ENCODE measurements at places on chromosomes 7 and 10.

DNA sequence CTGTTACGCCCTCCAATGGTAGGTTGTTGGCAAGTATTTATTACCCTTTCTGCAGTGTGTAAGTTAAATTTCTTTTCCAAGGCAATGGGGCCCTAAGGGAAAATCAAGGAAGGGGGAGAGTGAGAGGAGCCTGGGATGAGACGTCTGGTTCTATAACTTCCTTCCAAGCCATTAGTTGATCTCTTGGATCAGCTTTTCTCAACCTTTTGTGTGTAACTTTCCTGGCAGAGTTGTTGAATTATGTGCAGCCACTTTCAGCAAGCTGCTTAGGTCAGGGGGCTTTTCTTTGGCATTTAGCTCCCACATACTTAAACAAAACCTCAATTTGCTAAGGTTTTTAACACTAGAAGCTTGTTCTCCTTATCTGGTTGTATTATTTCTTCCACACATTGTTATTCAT is 127.1 kb downstream of the NXPH1 start:
- no peak for DNase-seq

DNA sequence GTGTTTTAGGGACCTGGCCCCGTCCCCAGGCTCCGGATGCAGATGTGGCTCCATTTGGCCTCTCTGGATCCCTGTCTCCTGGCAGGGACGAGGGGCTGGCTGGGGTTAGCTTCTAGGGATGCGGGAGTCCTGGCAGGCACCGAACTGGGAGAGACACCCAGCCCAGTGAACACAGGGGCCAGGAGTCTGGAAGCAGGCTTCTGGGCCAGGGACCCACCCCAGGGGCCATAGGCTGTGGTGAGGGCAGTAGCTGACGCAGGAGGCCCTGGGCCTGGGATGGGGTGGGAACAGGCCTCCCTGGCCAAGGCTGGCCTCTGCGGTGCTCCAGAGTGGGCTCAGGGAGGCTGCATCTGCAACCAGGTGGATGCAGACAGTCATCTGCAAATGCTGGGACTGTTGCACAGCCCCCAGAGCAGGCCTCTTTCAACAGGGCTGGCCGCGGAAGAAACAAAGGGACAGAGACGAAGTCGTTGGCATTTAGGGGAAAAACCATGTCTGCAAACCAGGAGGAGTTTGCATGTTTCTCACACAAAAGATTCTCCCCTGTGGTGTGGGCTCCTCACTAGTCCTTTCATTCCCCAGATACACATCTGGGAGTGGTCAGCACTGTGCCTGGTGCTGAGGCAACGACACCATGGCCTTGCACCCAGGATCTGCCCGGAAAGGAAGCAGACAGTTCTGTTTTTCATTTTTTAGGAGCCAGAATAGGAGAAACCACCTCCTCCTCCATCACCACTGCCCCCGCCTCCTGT is 36.4 kb upstream of the ZNF488 start:
- DNase-seq = no peak

- no peak for DNase-seq
Observed at GRCh38 chr7:128025380-128025779, 5.9 kb downstream of the LRRC4 start.

DNA sequence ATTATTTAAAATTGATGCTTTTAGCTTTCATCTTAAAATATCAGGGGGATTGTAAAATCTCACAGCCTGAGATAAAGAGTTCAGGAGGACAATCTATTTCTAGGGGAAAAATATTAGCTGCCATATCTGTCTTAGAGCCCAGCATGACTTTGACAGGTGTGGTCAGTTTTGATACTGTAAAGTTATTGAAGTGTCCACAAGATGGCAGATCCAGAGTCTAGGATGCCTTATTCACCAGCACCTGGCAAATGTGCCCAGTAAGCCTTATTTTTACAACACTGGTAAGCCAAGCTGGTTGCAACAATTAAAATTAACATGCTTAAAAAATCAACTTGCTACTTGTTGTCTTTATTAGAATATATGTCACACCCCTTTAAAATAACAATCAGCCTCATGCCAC is 579.3 kb downstream of the SH2D4B start:
- DNase-seq = no peak

DNA sequence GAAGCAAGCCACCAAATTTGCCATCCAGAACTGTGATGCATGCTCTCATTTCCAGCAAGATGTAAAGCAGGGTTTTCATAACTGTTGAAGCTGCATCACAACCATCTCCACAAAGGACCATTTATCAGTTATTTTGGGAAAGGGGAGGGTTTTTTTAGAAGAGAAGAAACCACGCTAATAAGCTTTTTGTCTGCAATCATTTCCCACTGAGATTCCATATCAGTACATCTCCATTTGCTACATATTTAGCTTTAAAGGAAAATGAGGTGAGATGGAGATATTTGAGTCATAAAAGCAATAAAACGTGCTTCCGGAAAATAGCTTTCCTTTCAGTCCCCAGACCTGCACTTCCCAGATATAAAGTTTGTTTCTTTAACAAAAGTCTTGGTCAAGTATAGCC is 258.2 kb downstream of the FRMD4A start:
- DNase-seq = no peak

GRCh38 chr10:48556065-48556464 is 48.8 kb downstream of the ARHGAP22 start:
- DNase-seq = no peak

GRCh38 chr7:91198371-91198770 is 65.9 kb upstream of the FZD1 start:
- no peak for DNase-seq

- no peak for DNase-seq
Observed at GRCh38 chr10:79385804-79386531, 38.7 kb downstream of the PPIF start.

- peak; percentile 37 for DNase-seq
Observed at GRCh38 chr7:98733036-98733435, 116.0 kb downstream of the NPTX2 start.

GRCh38 chr10:15640536-15641085 is 79.1 kb downstream of the ITGA8 start:
- no peak for DNase-seq

DNA sequence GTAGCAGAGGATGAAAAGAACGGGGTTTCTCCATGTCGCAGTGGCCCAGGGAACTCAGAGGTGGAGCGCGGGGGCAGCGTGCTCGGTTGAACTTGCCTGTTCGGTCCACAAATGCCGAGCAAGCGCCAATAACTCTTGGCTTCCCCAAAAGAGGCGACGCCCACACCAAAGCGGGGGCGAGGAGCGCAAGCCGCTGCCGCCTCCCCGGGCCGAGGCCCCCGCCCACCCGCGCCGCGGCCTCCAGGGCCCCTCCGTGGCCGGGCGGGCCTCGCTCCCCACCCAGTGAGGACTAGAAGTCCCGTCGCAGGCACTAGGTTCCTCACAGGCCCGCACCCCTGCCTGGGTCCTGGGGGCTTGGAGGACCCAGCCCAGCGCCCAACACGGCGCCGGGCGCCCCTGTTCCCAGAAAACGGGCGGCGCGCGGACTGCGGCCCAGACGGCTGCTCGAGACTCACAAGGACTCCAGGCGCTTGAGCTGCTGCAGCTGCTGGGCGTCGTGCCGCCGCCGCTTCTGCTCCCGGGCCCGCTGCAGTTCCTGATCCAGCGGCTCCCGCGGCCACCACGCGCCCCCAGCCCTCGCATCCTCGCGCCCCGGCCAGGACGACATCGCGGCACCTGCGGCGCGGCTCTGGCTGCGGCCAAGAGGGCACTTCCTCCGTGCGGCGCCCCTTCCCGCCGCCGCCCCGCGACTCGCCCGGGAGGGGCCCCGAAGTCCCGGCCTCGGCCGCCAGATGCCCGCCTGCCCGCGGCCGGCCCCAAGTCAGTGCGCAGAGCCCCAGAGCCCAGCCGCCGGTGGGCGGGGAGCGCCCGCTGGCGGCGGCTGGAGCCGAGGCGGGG is 14.6 kb upstream of the FKBP9 start:
- peak; percentile 67 for DNase-seq

- DNase-seq = no peak
Observed at GRCh38 chr10:102832248-102832647, 5.0 kb downstream of the CYP17A1 start.

DNA sequence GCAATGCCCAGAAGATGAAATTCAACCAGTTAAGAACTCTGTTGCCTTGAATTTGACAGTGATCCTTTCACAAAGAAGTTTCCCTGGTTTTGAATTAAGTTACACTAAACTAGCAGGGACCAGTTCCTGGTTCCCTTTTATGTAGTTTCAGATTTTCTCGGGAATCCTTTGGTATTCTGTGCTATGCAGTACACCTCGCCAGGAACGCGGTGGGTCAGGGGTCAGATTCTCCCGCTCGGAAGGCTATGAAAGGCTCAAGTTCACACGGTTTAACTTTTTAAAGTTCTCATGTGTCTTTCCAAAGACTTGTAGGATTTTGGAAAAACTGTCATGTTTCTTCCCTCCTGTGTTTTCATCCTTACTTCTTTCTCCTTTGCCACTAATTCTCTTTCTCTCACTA is 104.7 kb upstream of the PRR15 start:
- DNase-seq = no peak

DNA sequence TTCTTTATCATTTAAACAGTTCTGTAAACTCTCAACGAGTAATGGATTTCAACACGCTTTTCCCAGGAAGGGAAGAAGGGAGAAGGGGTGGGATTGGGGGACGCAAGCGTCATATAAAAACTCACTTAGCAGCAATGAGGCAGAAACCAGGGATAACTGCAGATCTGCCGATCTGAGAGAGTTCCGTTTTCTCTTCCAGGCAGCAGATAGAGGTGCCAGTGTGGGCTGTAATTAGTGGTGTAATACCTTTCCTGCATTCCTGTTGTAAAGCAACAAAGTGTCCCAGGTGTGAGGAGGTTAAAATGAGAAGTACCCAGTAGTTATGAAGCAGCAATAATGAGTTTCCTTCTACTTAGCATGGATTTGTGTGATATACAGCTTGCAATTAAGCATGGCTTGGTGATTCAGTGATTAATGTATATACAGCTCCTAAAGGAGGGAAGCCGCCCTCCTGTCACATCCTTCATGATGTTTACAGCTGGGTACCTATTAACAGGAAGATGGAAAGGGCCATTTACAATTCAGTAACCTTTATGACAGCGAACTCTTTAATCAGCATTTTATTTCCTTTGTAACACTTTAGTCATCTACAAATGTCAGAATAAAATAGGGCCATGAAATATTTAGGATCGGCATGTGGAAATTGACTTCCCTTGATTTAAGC is 271.9 kb downstream of the LRMDA start:
- DNase-seq = no peak

DNA sequence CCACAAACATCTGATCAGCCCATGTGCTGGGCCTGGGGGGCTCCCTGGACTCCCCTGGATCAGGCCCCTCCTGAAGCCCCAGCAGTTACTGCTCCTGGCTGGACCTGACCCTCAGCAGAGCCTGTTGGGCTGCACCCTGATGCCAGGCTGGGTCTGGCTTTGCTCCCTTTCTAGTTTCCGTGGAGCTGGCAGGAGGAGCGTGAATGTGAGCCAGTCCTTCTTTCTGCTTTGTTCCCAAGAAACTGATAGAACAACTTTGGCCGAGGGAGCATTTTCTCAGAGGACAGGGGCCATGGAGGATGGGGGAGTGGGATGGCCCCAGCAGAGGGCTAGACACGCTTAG is 128.2 kb downstream of the NEURL1 start:
- no peak for DNase-seq

DNA sequence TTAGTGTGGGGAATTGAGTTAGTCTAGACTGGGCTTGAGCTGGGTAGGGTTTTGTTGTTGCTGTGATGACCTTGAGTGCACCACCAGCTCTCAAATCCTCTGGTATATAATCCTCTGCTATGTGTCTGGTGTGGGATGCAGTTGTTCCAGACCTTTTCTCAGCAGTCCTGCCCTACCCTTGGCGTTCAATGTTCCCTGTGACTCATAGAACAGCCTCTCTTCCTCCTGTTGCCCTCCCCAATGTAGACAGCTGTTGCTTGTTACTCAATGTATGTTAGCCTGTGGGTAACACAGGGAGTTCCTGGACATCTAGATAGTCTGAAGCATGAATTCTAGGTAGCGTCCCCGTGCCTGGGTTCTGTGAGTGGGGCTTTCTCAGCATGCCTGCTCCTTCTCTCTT is 19.8 kb downstream of the ACBD7 start:
- no peak for DNase-seq

DNA sequence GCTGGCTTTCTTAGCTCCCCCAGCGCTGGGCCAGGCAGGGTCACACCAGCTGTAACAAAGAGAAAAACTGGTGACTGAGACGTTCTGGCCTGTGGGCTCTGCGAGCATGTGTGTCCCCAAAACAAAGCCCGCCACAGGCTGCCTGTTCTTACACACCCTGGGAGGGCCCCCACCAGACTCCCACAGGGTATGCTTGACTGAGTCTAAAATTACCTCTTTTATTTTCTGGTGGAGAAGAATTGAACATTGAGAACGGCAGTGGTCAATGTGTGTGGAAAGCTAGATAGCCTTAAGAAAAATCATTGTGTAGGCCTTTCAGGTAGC is 808 bp downstream of the C10orf71 start:
- DNase-seq = no peak

DNA sequence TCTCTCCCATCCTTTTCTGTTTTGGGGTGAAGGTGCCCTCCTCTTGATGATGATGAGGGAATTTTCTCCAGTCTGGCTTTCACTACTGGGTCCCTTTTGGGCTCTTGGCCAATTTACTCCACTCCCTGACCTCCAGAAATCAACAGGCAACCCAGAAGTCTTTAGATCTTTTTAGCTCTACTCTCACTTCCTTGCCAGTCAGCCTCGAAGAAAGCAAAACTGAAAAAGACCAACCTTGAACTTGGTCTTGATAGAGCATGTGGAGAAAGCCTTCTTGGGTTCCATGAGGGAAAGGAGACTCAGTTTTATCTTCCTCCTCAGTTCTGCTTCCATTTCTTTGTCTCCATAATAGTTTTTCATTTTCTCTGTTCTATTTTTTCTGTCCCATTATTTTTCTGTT is 91.4 kb upstream of the NPVF start:
- no peak for DNase-seq

DNA sequence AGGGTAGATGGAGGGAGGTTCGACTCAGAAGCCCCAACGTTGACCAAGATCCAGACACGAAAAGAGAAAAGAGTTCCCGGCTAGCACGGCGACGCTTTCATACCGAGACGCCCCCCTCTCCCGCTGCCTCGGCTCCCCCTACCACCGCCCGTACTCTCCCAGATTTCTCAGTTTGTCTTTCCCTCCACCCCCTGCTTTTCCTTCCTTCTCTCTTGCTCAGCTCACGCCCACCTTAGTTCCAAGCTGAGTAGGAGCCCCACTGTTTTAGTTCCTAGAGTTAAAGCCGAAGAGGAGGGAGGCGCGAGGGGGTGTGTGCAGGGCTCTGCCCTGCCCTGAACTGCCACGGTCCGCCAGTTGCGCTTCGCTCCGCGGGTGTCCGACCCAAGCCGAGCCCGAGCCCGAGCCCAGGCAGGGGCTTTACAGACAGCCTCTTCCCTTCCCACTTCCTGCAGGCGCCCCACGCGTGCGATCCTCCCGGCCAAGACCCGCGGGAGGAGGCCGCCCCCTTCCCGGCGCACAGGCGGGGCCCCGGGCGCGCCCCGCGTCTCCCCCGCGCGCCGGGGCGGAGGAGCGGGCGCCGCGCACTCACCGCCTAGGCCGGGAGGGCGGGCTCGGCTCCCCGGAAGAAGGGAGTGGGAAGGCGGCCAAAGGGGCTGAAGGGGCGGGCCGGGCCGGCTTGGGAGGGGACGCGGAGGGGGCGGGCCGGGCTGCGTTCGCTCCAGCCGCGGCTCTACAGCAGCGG is at the start of gene EPHB6:
Gene EPHB6, plus strand, starts transcription at position 705 of the 742 bp plus-strand sequence. CDS start 8,152 bp downstream, outside the sequence.
- peak; percentile 60 for DNase-seq

Measured in stimulated activated CD4-positive, alpha-beta T cell treated with anti-CD3 and anti-CD28 coated beads, Interleukin-4, amount 100 ng/mL, for 24 hours (primary cell).